ENCODE measurements at places on chromosomes 13 and 19. TPM values are rescaled to one million over a fixed set of nuclear protein-coding genes. Genes with fewer than 3 reads are reported as not detected.

Gene GPR12
- not detected for total RNA-seq

Gene TMEM190
- not detected for total RNA-seq

Gene TNNI3
- not detected for total RNA-seq

Gene ATP7B
- total RNA-seq = 1.8 TPM

Gene ELSPBP1
- total RNA-seq = not detected

Gene PNMA8A
- total RNA-seq = 8.1 TPM

Gene RAVER1
- 7.6 TPM for total RNA-seq

Gene RASIP1
- 1.3 TPM for total RNA-seq

Gene ZNF846
- total RNA-seq = 14.4 TPM

Gene PLK5
- total RNA-seq = not detected

Gene ICAM4
- 0.32 TPM for total RNA-seq

Gene METTL21C
- 0.11 TPM for total RNA-seq

Gene SMIM44
- not detected for total RNA-seq

Gene CGB7
- 0.13 TPM for total RNA-seq

Gene FCAR
- not detected for total RNA-seq

Gene TEX101
- total RNA-seq = not detected

Gene CFAP97D2
- not detected for total RNA-seq

Gene GRK1
- total RNA-seq = not detected

Gene FFAR2
- total RNA-seq = not detected

Gene ZNF547
- total RNA-seq = 3.5 TPM

Gene USHBP1
- total RNA-seq = not detected

Gene NOTCH3
- 21.3 TPM for total RNA-seq

Gene LILRA2
- total RNA-seq = not detected

Gene TEX26
- total RNA-seq = 0.26 TPM

Gene LGALS14
- total RNA-seq = not detected

Gene CEACAM19
- total RNA-seq = 3.1 TPM

Gene KLK5
- not detected for total RNA-seq

Gene CATSPERD
- not detected for total RNA-seq

Gene C13orf46
- total RNA-seq = 0.13 TPM

Gene GRIK5
- 0.26 TPM for total RNA-seq

Gene SULT2B1
- total RNA-seq = not detected

Gene FLT1
- total RNA-seq = 0.54 TPM

Gene WDR62
- total RNA-seq = 5.0 TPM

Gene DAND5
- 0.11 TPM for total RNA-seq

Gene ZNF99
- under 0.01 TPM for total RNA-seq

Gene CNN2
- 261 TPM for total RNA-seq

Gene THSD8
- total RNA-seq = not detected

Gene TYK2
- total RNA-seq = 46.0 TPM

Gene IFNL1
- total RNA-seq = not detected

Gene ONECUT3
- total RNA-seq = not detected

Gene ZNF20
- total RNA-seq = 6.3 TPM

Gene ZNF556
- not detected for total RNA-seq

Gene ABCA7
- total RNA-seq = 4.7 TPM

Gene SLC5A5
- total RNA-seq = not detected

Gene NDFIP2
- total RNA-seq = 71.1 TPM

Gene IGFL1
- not detected for total RNA-seq

Gene MRI1
- total RNA-seq = 21.3 TPM

Gene PNMA8B
- 1.7 TPM for total RNA-seq

Gene PTGIR
- total RNA-seq = 3.0 TPM

Gene SLC7A9
- total RNA-seq = 0.26 TPM

Gene CABP5
- total RNA-seq = not detected

Gene TNFSF11
- 0.13 TPM for total RNA-seq

Gene GFY
- not detected for total RNA-seq
